Vagina (tissue), 2 donors: ENCODE measurements at places on chromosomes 12 and 14.

- DNase-seq, result no peak
Observed at GRCh38 chr14:37597538-37597913, 2.1 kb downstream of the TTC6 start.

DNA sequence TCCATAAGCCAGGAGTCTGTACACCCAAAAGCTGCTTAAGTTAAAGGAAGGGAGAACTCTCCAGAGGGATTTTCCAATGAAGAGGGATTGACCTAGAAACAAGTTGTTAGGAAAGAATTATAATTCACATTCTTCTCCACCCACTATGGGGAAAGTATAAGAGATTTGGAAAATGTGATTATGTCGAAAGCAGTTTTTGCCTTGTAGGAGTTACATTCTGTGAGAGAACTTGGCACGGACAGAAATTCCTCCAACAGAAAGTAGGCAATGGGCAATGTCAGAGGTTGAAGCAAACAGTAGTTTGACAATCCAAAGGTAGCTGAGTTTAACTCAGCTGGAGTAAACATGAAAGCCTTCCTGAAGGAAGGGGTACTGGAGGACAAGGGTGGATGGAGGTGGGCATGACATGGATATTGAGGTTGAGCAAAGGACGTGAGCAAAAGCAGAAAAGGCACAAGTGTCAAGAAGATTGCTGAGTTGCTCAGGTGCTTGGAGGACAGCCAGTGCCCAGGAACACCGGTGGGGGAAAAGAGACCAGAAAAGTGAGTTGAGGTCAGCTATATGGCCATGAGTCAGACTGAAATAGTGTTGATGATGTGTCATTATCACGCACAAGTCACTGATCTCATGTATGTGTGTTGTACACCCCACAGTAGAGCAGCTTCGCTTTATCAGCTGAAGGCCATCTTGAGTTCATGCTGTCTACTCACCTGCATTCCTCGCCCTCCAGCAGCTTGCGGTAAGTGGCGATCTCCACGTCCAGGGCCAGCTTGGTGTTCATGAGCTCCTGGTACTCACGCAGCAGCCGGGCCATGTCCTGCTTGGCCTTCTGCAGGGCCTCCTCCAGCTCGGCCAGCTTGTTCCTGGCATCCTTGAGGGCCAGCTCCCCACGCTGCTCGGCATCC, 4.0 kb downstream of the KRT5 start:
- DNase-seq, result peak; percentile 85

- DNase-seq, result no peak
Observed at GRCh38 chr14:50407111-50407812, 10.6 kb upstream of the CDKL1 start.

- no peak for DNase-seq
Observed at GRCh38 chr12:45601390-45601789, 128.1 kb upstream of the ARID2 start.
